ENCODE measurements at places on chromosomes 4 and X.

DNA sequence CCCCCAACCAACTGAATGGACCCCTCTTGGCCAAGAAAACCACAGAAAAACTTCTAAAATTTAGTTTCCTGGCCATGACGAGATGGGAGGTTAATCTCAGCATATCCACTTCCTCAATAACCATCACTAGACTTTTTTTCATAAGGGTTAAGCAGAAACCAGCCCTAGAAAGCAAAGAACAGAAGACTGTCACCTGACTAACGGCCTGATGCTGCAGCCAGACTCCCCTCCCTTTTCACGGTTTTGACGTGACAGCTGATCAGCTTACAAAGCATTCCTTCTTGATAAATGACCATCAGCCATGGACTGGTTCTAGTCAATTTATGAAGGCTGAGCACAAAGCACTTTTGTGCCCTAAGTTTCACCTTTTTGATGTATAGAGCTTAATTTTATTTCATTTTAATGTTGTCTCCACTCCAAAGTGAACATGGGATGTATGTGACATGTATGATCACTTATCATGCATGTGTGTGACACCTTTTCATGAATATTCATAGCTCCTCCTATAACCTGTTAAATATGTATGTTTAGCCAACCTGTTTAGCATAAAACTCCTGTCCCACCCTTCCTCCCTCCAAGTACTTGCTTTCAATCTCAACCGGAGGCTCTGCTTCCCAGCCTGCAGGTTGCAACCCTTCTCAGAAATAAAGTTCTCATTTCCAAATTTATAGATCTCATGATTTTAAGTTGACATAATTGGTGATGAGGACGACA lies 56.3 kb downstream of the SERTM2 start:
- DNase-seq: no peak

DNA sequence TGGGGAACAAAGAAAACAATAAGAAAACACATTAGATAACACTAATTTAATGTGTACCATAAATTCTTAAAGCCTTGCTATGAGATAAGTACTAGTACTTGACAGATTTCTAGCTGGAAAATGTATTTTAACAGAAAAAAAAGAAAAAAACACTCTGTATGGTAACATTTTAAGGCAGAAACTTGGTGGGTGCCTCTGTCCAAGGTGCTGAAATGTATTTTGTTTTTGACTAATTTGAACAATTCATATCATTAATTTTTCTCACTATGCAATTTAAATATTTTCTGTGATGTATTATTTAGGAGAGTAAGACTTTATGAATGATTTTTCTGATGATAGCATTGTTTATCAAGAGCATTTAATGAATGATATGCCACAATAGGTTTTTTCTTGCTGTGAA lies 107.5 kb downstream of the GABRG1 start:
- DNase-seq: no peak

GRCh38 chr4:179755322-179755721 lies 2313.1 kb upstream of the AGA start:
- DNase-seq: no peak

DNA sequence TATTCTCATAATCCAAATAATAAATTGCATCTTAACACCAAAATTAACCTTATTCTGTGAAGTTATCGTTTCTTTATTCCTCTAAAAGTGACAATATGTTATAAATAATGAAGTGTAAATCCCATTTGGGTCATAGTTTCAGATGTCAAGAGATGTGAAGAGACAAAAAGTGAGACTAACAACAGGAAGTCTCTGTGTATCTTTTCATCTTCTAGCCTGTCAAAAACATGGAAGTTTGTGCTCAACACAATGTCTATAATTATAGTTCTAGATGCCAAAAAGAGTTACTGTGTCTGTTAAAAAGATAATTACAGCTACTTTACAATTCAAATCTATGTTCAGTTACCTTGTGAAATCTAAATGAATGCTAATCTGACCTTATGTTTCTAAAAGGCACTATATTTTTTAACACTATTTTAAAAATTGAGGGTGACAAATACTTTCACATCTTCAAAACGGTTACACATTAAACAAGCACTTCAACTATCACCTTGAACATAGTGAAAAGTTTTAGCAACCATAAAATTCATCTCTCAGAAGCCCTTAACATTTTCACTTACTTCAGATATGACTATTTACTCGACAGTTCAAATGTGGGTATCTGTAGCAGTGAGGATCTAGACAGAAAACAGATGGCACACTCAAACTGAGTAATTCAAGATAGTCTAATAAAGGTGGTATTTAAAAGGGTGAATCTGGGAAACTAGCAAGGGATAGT lies 509.8 kb downstream of the ARAP2 start:
- no peak for DNase-seq

- no peak for DNase-seq
Observed at GRCh38 chr4:176601124-176601523, 191.6 kb downstream of the VEGFC start.

DNA sequence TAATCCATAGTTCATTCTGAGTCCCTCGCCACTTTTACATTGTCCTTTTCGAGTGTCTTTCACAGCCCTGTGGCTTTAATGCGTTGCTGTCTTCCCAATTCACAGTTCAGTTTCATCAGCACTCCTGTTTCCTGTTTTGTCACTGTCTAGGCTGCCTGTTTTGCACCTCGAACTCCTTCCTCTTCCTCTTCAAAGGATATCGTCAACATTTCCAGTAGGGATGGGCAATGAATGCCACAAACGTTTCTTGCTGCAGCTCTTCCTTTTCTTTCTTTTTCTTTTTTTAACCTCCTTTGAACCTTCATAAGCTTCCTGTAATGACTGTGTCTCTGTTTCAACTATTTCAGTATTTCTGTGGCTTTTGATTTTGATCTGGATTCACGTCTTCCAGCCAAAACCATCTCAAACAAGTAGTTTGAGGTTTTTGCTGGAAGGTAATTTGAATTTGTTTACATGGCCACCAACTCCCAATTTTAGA lies 105.4 kb downstream of the ANXA3 start:
- DNase-seq: no peak

DNA sequence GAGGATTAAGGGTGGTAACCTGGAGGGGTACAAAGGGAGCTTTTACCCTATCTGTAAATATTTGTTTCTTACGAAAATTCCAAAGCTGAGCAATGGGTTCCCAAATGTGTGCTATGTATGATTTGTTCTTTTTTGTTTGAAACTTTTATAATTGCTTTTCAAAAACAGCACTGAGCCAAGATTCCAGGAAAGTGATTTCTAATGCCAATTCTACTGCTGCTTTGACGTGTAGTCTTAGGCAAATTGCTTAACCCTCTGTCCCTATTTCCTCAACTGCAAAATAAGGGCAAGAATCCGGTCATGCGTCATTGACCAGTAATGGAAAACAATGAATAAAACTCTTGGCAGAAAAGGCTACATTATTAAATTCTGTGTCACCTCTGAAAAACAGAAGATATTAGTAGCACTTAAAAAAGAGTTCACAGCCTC lies 454.7 kb downstream of the IL15 start:
- DNase-seq: no peak

GRCh38 chr4:39631700-39632079 lies 7.0 kb downstream of the SMIM14 start:
- DNase-seq: no peak

GRCh38 chr4:8556341-8557150 lies 23.6 kb upstream of the GPR78 start:
- DNase-seq: no peak

DNA sequence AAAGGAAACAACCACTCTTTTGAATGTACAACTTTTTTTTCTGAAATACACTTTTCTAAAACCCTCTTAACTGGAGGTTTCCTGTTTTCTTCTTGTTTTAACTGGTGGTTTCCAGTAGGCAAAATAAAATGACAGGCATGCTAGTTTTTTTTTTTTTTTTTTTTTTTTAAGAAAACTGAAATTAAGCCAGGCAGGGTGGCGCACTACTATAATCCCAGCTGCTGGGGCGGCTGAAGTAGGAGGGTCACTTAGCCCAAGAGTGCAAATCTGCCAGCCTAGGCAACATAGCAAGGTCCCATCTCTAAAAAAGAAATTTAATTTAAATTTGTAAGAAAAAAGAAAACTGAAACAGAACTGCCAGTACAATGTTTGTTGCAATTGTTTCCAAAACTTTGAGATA lies 44.0 kb downstream of the TMEM144 start:
- no peak for DNase-seq

DNA sequence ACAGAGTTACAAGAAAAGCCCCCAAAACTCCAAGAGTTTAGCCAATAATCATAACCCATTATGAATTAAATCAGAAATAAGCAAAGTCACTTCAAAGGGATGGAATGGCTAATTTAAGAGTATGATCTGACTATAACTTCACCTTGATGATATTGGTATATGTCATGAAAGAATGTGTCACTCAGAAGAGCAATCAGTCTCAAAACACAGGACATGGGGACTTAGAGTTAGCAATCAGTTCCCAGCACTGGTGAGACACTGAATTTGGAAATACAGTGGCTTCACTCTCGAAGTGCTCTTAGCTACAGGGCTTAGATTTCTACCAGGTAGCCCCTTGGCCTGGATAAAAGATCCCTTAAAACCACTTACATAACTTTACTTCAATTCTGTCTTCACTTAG lies 65.7 kb upstream of the EXOC1L start:
- DNase-seq: no peak

DNA sequence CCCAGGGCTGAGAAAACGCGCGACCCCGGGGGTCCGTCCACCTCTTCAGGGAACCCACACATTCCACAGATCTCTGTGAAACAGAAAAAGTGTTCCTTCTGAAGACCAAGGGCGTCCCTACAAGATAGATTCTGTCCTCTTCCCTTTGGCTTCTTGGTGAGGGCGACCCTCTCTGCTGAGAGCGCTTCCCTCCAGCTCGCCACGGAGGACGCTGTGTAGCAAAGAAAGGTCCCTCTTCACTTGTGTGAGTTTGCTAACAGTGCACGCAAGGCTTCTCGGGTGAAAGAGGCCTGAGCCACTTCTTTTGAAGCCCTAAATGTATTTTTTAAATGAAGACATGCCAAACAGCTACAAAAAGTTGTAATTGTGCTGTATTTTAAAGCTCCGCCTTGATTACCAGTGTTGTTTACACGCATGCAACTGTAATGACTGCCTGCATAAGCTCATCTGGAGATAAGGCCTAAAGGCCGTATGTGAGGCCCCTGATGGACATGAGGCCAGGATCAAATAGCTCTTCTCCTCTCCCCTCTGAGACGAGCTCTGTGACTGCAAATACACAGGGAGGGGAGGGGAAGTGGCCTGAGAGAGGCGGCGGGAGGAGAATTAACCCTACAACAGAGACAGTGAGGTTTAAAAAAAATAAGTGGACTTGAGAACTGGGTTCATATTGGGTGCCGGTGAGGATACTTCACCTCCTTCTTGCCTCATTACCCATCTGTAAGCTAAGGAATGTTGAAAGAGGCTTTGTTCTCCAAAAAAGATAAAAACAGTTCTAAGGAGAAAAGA lies 95.5 kb downstream of the SOWAHB start:
- DNase-seq: no peak

GRCh38 chr4:52051615-52052474 lies 741 bp downstream of the SPATA18 start:
- peak; percentile 89 for DNase-seq

GRCh38 chr4:107808572-107808971 lies 16.2 kb upstream of the SGMS2 start:
- DNase-seq: no peak

Measured in HEK293T (cell line).